ENCODE measurements at places on chromosomes 13 and 19.

DNA sequence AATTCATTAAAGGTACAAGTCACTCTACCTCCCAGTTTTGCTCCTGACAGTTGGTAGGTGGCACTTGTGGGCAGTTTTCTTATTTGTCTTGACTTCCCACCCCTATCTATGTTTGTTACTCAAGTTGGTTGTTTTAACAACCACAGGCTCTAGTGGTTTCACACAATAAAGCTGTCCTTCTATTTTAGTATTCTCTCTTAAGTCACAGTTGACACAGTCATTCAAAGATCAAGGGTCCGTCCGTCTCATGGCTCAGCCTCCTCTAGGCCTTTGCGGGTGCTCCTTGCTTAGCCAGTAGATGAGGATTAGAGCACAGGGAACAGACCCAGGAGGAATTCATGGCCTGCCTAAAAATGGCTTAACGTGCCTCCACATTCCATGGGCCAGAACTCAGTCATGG lies 573.7 kb downstream of the IRS2 start:
- DNase-seq: no peak

DNA sequence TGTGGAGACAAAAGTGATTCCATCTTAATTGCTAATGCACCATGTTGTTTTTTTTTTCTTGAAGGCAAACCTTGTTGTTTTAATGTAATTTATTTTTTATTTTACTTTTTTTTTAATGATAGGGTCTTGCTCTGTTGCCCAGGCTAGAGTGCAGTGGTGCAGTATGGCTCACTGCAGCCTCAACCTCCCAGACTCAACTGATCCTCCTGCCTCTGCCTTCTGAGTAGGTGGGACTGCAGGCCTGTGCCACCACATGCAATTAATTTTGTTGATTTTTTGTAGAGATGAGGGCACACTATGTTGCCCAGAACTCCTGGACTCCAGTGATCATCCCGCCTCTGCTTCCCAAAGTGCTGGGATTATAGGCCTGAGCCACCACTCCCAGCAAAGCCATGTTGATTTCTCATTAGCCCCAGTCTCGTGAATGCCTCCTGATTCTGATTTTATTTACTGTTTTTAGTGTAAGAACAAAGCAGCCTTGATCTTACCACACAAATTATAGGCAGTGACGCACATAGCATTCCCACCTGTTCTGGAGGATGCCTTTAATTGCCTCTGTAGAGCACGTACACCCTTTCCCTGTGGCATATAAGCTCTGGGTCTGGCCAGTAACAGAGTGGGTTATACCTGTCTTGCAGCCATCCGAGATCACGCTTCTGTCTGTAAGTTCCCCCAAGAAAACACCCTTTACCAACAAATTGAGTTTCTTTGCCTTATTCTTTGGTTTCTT lies 150.4 kb downstream of the GGACT start:
- no peak for DNase-seq

- no peak for DNase-seq
Measured at GRCh38 chr13:75764251-75764925, 128.3 kb downstream of the LMO7 start.

- peak; percentile 50 for DNase-seq
Measured at GRCh38 chr13:100124265-100124664, 35.4 kb downstream of the PCCA start.

DNA sequence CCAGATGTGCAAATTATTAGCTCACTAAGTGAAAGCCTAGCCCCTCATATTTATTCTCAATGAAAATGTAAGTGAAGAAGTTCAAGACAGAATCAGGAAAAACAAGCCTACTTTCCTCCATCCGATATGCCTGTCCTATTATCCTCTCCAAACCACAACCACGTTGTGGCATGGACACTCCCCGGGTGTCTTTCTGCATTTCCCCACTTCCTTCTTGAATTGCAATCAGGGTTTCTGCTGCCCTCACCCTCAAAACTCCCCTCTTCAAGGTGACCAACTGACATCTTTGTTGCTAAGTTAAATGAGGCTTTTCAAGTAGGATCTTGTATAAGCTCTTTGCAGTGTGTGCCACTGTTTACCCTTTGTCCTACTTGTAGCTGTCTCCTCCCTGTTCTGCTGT lies 11.8 kb downstream of the SLC25A30 start:
- DNase-seq: no peak

DNA sequence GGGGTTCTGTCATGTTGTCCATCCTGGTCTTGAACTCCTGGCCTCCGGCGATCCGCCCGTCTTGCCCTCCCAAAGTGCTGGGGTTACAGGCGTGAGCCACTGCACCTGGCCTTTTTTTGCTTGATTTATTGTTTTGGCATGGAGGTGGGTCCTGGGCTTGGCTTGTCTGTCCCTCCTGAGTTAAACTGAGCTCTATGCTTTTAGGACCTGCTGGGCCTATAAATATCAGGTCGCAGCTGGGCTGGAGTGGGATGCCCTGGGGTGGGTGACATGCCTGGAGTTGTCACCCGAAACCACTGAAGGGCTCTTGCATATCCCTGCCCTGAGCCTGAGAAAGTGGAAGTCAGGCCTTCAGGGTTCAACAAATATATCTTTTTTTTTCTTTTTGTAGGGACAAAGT lies 5.5 kb downstream of the ARRDC5 start:
- no peak for DNase-seq

GRCh38 chr13:46521921-46522747 lies 30.8 kb upstream of the LRCH1 start:
- DNase-seq: no peak

- peak; percentile 36 for DNase-seq
Measured at GRCh38 chr13:39451301-39451700, 151.7 kb downstream of the LHFPL6 start.

DNA sequence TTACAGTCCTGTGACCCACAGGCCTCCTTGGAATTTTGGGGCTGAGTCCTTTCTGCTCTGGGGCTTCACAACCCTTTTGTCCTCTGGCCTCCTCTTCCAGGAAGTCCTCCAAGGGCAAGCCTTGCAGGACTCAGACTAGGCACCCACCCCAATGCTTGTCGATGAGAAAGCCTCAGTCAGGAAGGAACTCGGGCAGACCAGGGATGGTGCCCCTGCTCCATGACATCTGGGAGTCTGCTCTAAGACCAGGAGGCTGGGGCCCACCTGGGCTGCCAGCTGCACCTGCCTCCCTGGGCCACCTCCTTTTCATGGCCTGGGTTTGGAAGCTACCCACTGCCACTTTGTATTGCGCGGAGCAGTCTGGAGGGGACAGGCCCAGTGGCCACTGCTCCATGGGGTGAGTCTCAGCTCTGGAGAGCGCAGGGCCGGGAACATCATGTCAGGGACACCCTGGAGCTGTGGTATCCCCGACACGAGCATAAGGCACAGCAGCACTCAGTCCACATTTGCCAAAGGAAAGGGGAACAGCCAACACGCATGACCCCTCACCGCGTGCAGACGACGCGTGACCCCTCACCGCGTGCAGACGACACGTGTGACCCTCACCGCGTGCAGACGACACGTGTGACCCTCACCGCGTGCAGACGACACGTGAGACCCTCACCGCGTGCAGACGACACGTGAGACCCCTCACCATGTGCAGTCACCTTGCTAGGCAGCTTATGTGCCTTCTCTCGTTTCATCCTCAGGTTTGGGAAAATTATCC lies 10.8 kb downstream of the C2CD4C start:
- DNase-seq: no peak

DNA sequence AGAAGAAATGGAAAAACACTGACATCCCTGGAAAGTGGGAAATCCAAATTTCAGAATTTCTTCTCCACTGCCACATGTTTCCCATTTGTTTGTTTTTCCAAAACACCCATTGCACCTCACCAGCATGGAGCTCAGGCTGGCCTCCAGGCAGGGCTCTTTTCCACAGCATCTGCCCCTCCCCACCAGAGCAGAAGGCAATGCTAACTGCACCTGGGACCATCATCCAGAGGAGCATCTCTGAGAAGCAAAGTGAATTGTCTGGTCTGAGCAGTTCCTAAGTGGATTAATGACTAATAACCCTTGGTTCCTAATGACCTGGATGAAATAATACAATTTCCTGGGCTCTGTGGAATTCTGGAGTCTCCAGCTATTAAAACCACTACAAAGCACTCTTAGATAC lies 8.8 kb upstream of the CYSLTR2 start:
- no peak for DNase-seq

GRCh38 chr19:48400018-48400742 lies 6.7 kb downstream of the GRIN2D start:
- peak; percentile 53 for DNase-seq

- DNase-seq: no peak
Measured at GRCh38 chr13:60244381-60244780, 80.7 kb upstream of the DIAPH3 start.

- DNase-seq: no peak
Measured at GRCh38 chr13:105272660-105273631, 1262.5 kb downstream of the EFNB2 start.

DNA sequence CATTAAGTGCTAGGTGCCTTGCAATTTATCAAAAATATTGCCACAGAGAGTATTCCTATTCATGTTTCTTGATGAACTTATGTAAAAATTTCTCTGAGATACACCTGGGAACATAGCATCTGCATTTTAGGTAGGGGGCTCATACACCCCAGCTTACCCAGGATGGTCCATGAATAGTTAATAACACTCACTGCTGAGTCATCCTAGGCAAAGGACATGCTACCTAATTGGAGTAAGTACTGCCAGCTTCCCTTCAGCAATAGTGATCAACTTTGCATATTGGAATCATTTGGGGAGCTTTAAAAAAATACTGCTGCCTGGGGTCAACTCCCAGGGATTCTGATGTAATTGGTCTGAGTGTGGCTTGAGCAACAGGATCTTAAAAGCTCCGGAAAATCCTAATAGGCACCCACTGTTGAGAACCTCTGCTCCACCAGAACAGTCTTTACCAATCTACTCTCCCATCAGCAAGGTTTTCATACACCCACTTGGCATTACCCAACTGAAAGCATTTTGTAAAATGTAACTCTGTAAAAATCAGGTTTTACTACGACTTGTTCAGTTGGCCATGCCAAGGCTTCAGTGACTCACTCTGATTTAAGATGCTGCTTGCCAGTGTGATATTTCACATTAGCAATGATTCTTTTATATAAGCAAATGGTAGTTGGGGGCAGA lies 67.2 kb upstream of the FNDC3A start:
- DNase-seq: peak; percentile 49

GRCh38 chr19:7623725-7624603 lies 5.4 kb downstream of the XAB2 start:
- no peak for DNase-seq

DNA sequence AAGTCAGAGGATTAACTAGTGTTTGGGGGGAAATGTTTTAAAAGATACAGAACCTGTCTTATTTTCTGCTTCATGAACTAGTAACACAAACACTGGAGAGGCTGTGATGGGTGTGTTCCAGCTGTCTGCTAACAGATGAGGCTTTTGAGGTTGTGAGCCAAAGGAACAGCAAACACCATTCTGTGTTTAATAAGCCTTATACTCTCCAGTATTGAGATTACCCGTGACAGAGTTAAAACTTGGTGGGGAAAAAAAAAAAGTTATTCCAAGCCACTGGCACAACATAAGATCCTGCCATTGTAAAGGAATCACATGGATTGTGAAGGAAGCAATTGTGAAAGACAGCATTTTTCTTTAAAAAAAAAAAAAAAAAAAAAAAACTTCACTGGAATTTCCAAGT lies 48.4 kb downstream of the KCTD12 start:
- no peak for DNase-seq

GRCh38 chr19:46732172-46732938 lies 13.5 kb upstream of the FKRP start:
- no peak for DNase-seq

DNA sequence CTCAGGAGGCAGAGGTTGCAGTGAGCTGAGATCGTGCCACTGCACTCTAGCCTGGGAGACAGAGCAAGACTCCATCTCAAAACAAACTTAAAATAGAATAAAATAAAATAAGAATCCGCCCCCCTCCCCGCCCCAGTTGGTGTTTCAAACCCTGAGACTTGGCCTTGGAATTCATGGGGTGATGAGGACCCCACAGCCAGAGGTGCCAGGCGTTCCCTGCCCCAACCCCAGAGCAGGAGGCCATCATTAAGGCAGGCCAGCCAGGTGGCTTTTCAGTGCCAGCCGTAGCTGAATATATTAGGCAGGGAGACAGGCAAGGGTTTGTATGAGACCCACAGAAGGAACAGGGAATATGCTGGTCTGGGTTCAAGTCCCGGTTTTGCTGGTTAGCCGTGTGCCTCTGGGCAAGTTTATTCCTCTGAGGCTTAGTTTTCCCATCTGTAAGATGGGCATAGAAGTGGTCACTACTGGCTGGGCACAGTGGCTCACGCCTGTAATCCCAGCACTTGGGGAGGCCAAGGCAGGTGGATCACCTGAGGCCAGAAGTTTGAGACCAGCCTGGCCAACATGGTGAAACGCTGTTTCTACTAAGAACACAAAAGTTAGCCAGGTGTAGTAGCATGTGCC lies 12.3 kb downstream of the HPN start:
- DNase-seq: no peak

DNA sequence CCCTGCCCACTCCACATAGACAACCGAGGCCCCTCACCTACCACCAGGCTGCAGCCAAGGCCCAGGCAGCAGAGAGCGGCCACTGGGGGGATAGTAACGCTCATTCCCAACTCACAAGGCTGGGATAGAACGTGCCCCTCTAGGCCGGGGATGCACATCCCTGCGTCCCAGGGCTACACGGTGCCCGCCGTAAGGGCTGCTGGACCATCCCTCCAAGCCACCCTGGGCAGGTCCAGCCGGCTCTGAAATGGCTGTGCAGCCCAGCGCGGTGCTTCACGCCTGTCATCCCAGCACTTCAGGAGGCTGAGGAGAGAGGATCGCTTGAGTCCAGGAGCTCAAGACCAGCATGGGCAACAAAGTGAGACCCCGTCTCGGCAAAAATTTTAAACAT lies 3.2 kb downstream of the REXO1 start:
- no peak for DNase-seq

DNA sequence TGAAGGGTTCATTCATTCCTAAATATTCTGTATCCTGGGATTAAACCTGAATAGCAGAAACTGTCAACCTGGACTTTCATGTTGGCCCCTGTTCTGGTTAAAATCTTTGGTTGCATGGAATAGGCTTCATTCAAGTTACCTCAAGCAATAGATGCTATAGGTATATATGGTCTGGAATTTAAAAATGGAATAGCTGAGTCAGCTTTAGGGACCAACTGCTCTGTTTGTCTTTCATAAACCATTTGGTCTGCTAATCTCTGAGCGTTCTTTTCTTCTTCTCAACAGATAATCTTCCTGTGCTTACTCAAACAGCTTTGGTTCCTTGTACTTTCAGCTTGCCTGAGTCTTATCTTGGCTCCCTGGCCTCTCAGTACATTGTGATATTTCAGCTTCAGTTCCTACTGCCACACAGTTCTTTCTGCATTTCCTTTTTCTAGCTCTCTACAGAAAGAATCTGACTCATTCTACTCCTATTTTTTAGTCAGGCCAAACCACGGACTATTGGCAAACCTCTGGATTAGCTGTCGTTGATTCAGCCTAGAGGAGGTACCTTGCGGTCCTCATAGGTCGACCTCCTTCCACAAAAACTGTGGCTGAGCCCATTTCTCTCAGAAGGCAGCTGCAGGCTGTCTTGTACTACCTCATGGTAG lies 35.9 kb upstream of the MAB21L1 start:
- DNase-seq: peak; percentile 90

DNA sequence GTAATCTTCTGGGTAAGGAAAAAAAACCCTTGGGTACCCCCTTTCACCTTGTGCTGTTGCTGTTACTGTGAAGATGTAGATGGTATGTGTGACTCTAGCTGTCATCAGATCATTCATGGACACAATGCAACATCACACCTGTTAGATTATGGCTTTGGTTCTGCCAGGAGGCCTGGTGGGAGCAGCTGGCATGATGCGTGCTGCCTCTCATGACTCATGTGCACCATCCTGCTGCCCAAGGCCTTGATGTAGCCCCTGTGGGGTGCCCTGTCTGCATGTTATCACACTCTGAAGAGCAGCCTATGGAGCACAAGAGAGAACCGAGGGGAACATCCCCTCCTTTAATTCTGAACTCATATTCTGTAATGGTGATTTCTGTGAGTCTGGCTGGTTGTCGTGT lies 57.7 kb upstream of the TEX29 start:
- no peak for DNase-seq
